ENCODE measurements at places on chromosomes 7 and 10.

DNA sequence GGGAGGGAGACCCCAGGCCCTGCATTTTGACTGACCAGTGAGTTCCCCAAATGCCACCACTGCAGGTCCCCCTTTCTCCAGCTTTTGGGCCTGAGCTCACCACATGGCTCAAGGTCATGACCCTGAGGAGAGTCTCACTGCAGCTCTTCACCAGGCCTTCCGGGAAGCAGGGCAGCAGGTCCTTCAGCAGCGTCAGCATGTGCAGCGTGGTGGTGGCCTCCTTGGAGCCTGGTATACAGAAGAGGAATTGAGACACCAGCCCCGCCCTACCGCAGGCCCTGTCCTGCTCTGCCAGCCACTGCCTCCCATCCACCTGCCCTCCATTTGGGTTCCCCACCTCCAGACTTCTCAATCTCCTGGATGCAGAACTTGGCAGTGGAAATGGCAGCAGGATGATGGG, 13.0 kb downstream of the RRP12 start:
- no peak for DNase-seq

- no peak for DNase-seq
These were observed 26.0 kb downstream of the KAT6B start for GRCh38 chr10:74852381-74852780.

DNA sequence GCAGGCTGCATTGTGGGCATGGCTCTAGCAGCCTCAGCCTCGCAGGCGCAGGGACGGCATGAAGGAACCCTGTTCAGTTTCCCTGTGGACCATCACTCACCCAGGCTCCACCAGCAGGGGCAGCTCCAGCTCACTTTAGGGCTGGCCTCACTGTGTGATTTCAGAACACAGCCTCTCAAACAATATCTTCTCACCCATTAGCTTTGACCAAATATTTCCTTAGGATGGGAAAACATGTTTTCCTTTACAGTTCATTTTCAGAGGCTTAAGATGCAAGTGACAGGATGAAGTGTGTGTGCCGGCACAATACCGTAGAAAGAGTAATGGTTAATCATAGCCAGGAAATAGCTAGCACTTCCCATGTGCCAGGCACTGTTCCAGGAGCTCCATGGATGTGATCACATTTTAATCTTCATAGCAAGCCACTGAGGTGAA, 58.2 kb downstream of the LANCL2 start:
- DNase-seq, result no peak

DNA sequence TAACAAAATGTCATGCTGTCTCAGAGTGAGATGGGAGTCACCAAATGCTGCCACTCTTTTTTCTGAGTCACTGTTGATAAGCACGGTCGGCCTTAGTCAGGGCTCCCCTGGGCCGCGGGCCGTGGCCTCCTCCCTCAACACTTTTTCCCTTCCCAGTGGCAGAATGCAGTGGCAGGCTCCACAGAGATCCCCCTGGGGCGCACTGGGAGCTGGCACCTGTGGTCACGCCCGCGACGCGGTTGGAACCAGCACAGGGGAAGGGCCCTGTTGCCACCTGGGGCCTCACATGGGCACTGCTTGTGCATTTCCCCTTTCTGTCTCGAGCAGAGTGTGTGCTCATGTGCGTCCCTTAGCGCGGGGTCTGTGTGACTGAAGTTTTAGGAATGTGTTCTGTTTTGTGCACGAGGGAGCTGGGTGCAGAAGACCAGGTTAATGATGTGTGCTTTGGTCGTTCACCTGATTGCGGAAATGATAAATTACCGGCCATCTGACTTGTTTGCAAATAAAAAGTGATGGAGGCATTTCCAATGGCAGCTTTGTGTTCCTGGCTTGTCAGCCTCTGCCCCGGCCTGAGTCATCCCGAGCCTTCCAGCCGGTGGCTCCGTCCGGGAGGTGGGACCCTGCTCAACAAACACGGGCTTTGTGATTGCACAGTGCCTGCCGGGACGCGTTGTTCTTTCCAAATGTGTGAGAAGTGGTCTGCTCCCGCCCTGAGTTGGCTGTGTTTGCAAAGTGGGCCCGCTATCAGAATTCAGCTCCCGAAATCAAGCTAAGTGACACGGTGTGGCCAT, 100.7 kb downstream of the NKX6-2 start:
- no peak for DNase-seq

- DNase-seq, result no peak
These were observed 241.3 kb upstream of the ADARB2 start for GRCh38 chr10:1978584-1978983.

- no peak for DNase-seq
These were observed 13.5 kb upstream of the PRPS1L1 start for GRCh38 chr7:18041191-18041590.

- no peak for DNase-seq
These were observed 397.2 kb downstream of the SUGCT start for GRCh38 chr7:40531956-40532355.

DNA sequence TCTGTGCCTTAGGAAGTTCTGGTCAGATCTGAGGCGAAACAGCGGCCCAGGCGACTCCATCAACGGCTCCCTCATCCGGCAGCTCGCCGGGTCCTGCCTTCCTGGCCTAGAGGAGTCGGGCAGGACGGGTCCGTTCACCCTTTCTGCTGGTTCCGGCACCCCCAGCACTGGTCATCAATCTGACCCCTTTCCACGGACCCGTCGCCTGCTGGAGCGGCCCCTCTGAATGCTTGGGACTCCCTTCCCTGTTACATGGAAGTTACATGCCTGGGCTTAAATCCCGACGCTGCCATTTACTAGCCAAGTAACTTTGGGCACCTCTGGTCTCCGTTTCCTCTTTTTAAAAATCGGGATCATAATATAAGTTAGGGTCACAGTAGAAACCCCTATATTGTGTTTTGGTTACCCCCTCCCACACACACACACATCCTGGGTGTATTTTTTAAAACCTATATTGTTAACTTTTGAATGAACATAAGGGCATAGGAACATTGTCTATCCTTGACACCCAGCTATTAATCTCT, 607 bp upstream of the GGCT start:
- DNase-seq, result no peak

DNA sequence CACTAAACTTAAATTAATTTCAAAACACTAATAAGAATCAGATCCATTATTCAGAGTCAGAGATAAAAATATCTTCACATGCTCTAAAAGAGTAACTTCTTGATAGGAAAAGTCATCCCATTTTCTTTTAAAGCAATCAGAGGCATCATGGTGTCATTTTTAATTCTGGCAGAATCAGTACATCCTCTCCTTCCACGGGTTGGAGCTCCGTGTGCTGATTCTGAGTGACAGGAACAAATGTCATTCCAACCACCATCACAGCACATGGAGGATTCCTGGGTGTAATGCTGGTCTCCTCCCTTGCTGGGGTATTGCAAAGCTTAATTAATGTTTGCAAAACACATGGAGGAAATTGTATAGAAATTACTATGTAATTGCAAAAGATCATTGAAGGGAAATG, 114.5 kb upstream of the IMMP2L start:
- no peak for DNase-seq

- DNase-seq, result no peak
These were observed 118.2 kb downstream of the PTPN20 start for GRCh38 chr10:47029181-47030009.

- DNase-seq, result no peak
These were observed 30.3 kb downstream of the ARL5B start for GRCh38 chr10:18689498-18689897.

DNA sequence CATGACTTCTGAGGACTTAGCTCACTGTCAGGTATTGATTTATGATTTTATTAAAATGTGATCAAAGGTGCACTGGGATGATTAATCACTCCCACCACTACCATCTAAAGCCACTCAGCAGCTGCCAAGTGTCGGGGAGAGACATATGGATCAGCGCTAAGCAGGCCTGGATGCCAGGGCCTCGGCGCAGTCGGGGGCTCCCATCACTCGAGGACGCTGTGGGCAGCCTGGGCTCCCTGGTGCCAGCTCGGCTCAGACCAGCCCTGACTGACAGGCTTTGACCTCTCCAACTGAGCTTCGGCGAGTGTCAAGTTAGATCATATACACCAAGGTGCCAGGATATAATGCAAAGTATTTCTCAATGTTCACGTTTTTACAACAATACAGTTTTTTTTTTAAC, 267.7 kb downstream of the ACTR3B start:
- DNase-seq, result no peak

- DNase-seq, result no peak
These were observed 17.3 kb downstream of the ACTR1A start for GRCh38 chr10:102485093-102485784.

DNA sequence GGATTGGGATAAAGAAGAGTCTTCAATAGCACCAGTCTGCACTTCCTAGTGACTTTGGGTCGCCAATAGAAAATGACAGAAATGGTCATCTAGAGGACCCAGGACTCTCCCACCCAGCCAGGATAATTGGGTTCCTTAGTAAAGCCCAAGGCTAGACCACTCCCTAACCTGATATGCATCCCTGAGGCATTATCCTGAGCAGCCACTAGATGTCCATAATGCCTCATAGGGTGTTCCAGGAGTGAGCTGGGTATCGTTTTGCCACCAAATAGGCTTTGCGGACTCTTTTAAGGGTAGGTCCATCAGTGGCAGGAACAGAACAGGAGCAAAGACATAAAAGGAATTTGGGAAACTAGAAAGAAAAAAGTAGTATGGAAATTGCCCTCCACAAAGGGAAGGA, 4.5 kb upstream of the LRRC4 start:
- no peak for DNase-seq

- DNase-seq, result no peak
These were observed 103.4 kb downstream of the WNT2 start for GRCh38 chr7:117219485-117219884.

GRCh38 chr7:22663721-22664120, 63.3 kb upstream of the IL6 start:
- no peak for DNase-seq

- DNase-seq, result no peak
These were observed 121.7 kb downstream of the DOCK4 start for GRCh38 chr7:112084520-112084971.

- no peak for DNase-seq
These were observed 566 bp downstream of the ASNS start for GRCh38 chr7:97871659-97872024.

- DNase-seq, result no peak
These were observed 6.5 kb downstream of the TBRG4 start for GRCh38 chr7:45104844-45105587.

DNA sequence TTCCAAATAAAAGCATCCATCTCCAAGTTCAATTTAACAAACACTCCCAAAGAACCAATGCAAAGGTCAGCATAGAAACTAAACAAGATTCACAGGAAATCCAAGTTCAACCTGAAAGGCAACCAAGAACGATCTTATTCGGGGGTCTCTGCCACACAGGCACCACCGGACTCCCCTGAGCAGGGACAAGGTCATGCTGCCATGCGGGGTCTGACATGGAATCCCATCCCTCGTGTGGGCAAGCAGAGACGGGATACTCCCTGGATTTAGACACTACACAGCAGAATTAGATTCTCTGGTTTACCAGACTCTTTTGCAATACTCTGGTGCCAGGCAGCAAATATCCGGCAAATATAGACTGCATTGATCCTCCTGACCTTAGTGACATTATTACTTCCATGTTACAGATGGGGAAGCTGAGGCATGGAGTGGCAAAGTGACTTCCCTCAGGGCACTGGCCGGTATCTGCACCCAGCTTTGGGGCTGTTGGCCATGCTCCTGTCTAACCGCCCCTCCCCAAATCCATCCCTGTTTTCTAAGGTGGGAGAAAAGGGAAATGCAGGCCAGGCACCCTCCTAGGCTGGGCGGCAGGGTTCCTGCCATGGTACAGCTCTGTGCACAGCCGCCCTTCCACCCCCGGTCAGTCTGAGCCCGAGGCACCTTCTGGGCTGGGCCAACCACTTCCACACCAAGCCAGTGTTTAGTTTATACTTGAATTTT, 111.8 kb downstream of the VIPR2 start:
- no peak for DNase-seq

GRCh38 chr7:2225336-2225735, 7.4 kb downstream of the MAD1L1 start:
- DNase-seq, result no peak

- no peak for DNase-seq
These were observed 190.6 kb downstream of the PTPN20 start for GRCh38 chr10:47101807-47102206.

DNA sequence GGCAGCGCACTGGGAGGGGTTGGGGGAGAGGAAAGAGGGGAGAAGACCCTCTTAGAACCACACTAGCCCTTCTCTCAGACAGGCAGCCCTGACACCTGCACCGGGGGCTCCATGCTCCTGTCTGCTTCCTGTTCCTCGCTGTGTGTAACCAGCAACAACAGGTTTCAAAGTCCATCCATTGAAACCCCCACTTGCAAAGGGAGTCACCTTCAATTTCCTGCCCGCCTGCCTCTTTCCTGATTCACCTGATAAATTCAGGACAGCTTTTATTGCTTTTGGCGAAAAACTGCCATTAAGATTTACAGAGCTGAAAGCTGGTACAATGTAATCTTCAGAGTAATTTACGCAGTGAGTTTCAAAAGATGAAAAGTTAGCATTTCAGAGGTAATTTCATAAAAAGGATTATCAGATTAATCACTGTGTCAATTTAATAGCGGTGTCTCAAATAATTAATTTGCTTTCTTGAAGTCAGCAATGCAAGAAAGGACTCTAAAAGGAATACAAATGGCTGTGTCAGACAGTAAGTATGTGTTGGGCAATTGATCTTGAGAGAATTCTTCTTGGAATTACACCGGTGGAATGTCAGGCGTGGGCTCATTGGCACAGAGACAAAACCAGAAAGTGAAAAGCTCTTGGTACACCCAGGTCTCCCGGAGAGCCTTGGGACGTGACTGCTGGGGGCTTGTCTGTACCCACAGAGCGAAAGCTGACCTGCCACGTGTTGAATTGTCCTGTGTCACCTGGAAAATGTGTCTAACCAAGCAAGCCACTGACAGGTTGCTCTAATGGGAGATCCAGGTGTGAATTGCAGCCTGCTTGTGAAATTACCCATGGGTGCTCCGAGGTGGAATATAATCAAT, 60.7 kb downstream of the TMEM209 start:
- DNase-seq, result no peak

GRCh38 chr7:101466871-101467270, 104.2 kb downstream of the COL26A1 start:
- no peak for DNase-seq

All from stimulated activated CD4-positive, alpha-beta T cell treated with anti-CD3 and anti-CD28 coated beads, Interleukin-1b, Interleukin-23, amount 100 ng/mL, for 1 hour (primary cell).